ENCODE measurements at places on chromosomes 7 and 10. TPM values are rescaled to one million over a fixed set of nuclear protein-coding genes. Genes with fewer than 3 reads are reported as not detected.

Gene LIPK
- total RNA-seq, result not detected

Gene ICA1
- total RNA-seq, result 37.1 TPM

Gene LRIT1
- total RNA-seq, result 0.13 TPM

Gene OPN1SW
- not detected for total RNA-seq

Gene NUP205
- total RNA-seq, result 13.0 TPM

Gene AKR1C2
- total RNA-seq, result 25.5 TPM

Gene ZMIZ2
- total RNA-seq, result 54.1 TPM

Gene TMEM178B
- total RNA-seq, result 35.4 TPM

Gene C10orf62
- total RNA-seq, result 0.48 TPM

Gene MMP21
- not detected for total RNA-seq

Gene SHTN1
- total RNA-seq, result 2.6 TPM

Gene MUC3A
- total RNA-seq, result 0.30 TPM

Gene PRSS1
- not detected for total RNA-seq

Gene CUBN
- total RNA-seq, result 0.22 TPM

Gene PDK4
- 374 TPM for total RNA-seq

Gene TCERG1L
- total RNA-seq, result not detected

Gene IMPDH1
- total RNA-seq, result 20.0 TPM

Gene MYO1G
- total RNA-seq, result 0.97 TPM

Gene SPRN
- total RNA-seq, result not detected

Gene NPY4R2
- not detected for total RNA-seq

Gene PCGF6
- 5.4 TPM for total RNA-seq

Gene LIPJ
- total RNA-seq, result not detected

Gene DNAJB12
- 26.1 TPM for total RNA-seq

Gene CABCOCO1
- total RNA-seq, result not detected

Gene FAM170B
- not detected for total RNA-seq

Gene BCCIP
- total RNA-seq, result 38.4 TPM

Gene ZNF487
- total RNA-seq, result 2.0 TPM

Gene ERCC6
- 25.3 TPM for total RNA-seq

Gene FEZF1
- not detected for total RNA-seq

Measured in Right ventricle myocardium superior (tissue), 1 donor.